B cell (primary cell): ENCODE measurements at places on chromosomes 7 and 10. TPM values are rescaled to one million over a fixed set of nuclear protein-coding genes. Genes with fewer than 3 reads are reported as not detected.

DNA sequence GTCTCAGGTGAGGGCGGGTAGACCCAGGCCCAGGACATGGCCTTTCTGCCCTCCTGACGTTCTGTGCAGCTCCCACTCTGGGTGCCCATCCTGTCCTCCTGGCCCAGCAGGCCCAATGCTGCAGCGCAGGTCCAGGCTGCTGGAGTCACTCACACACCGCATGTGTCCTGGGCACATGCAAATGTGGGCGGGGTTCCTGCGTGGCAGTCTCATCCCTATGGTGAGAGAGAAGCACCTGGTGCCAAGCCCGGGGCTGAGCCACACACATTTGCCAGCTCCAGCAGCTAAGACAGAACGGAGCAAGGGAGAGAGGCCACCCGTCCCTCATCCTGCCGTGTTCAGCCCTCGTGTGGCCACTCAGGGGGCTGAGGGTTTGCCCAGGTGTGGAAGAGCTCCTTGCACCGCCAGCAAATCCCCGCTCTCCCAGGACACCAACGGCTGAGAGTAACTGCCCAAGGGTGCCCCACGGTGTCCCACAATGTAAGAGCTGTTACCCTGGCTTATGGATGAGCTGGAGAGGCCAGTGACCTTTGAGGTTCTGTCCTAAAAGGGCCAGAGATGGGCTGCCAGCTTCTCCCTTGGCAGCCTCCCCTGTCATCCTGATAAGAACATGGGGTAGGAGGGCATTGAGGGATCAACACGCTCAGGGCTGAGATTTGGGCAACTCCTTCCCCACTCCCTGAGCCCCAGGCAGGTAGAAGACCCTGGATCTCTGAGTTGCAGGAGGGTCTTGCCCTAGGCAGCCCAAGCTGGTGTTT is 4.4 kb downstream of the FUOM start:
- H3K27me3 ChIP-seq: no peaks in the 10 kb centered on the region
- H3K4me1 ChIP-seq: peaks cover 8% of the 10 kb centered on the region
- no peak overlapping the region for H3K4me3 ChIP-seq
- no peaks in the 10 kb centered on the region for H3K36me3 ChIP-seq
- no peak for DNase-seq
- H3K27ac ChIP-seq: no peak overlapping the region

DNA sequence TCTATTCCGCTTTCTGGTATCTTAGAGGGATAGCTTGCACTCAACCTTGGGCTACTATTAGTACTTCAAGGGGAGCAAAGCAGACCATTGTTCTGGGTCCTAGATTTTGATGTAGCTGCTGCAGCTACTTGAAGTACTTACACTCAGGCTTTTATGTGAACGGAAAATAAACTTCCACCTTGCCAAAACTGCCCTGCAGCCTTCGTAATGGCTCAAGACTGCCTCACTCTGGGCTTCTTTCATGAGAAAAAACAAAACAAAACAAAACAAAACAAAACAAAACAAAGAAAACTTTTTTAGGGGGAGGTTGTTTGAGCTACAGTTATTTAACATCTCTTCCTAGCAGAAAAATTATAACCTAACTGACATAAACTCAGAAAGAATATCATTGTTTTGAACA is 19.4 kb upstream of the EPHB6 start:
- H3K36me3 ChIP-seq: no peaks in the 10 kb centered on the region
- no peaks in the 10 kb centered on the region for H3K27me3 ChIP-seq
- no peak overlapping the region for H3K27ac ChIP-seq
- H3K4me1 ChIP-seq: peaks cover 11% of the 10 kb centered on the region
- no peak overlapping the region for H3K4me3 ChIP-seq

GRCh38 chr10:131645756-131646155 is 255.1 kb upstream of the PPP2R2D start:
- DNase-seq: no peak
- H3K27ac ChIP-seq: no peak overlapping the region
- no peak overlapping the region for H3K4me3 ChIP-seq

DNA sequence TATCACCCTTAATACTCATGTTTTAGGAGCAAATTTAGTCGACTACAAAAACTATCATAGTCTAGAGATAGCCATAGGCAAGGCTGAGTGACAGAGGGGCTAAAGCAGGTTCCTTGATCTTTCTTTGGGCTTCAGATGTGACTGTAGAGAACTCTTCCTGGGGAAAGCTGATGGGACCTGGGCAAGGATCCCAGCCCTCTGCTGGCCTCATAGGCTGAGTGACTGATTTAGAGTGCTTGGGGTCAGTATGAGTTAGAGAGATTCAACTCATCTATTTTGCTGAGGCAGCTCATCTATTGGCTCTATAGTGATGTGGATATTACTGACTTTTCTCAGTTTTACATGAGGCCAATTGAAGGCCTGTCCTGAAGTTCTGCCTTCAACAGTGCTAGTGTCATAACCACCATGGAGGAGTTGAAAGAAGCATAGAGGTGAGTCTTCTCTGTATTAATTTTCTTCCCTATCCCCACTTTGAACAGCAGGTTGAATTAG is 81.6 kb downstream of the SAMD9 start:
- H3K4me3 ChIP-seq: no peak overlapping the region
- no peaks in the 10 kb centered on the region for H3K4me1 ChIP-seq
- no peaks in the 10 kb centered on the region for H3K36me3 ChIP-seq
- no peak for DNase-seq
- no peak overlapping the region for H3K27ac ChIP-seq

DNA sequence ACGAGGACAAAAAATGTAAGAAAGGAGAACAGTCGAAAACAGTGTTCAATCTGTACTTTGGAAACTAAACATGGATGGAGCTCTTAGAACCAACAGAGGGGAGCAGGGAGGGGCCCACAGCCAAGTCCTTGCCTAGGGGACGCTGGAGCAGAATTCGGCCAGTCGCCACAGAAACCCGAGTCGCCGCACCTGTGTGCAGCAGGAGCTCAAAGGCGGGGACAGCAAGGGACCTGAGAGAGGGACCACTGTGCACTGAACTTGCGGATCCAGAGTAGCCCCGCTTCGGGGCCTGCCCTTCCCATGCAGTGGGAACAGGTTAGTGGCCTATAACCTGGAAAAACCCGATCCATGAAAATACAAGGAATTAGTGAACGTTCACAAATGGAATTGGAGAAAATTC is 68.1 kb downstream of the SEC61G start:
- DNase-seq: no peak
- H3K27ac ChIP-seq: no peak overlapping the region
- H3K36me3 ChIP-seq: no peaks in the 10 kb centered on the region
- no peak overlapping the region for H3K4me3 ChIP-seq
- H3K27me3 ChIP-seq: no peaks in the 10 kb centered on the region

DNA sequence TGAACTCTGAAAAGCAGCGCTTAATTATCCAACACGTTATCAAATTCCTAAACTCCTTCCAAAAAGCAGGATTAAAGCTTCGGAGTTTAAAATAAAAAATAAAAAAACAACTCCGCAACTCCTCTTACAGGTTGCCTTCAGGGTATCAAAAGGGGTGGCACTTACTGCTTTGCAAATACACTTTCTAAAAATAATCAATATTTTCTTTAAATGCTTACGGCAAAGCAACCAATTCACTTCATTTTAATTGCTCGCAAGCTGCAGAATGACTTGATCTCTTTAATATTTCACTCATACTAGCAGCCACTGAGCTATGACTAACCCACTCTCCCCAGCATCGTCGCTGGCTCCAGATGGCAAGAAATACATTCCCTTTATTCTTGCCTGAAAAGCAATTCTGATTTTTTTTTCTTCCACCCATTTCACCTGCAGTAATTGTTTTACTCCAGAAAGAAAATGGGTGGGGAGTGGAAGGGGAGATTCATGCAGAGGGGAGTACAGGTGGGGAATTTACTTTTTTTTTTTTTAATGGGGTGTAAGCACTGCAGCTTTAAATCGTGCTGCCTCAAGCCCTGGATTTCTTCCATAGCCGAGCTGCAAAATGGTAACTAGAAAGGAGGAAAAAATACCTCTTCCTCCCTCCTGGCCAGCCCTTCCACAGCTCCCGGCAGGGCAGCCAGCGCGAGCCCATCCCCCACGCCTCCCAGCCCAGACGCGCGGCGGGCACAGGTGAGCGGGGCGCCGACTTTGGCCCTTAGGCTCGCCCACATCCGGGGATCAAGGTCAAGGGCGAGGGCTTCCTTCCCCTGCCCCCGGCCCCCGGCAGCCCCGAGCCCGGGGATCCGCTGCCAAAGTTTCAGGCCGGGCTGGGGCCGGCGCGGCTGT is 54.2 kb upstream of the FHIP2A start:
- no peaks in the 10 kb centered on the region for H3K36me3 ChIP-seq
- peaks cover 29% of the 10 kb centered on the region for H3K27me3 ChIP-seq
- DNase-seq: peak; percentile 8

DNA sequence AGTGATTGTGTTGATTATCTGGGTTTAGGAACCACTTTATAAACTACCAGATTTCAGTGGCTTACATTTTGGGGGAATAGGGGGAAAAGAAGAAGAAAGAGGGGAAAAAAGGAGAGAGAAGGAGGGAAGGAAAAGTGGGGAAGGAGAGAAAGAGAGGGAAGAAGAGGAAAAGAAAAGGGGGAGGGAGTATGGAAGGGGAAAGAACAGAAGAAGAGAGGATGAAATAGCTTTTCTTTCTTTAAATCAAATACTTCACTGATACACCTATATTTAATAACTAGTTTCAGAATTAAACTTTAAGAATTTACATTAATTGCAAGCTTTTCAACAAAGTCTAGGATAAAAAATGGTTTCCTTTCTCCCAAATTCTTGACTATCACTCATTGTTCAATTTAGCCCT is 289.6 kb downstream of the SDHAF3 start:
- H3K4me3 ChIP-seq: no peak overlapping the region
- H3K4me1 ChIP-seq: no peaks in the 10 kb centered on the region
- H3K36me3 ChIP-seq: no peaks in the 10 kb centered on the region

DNA sequence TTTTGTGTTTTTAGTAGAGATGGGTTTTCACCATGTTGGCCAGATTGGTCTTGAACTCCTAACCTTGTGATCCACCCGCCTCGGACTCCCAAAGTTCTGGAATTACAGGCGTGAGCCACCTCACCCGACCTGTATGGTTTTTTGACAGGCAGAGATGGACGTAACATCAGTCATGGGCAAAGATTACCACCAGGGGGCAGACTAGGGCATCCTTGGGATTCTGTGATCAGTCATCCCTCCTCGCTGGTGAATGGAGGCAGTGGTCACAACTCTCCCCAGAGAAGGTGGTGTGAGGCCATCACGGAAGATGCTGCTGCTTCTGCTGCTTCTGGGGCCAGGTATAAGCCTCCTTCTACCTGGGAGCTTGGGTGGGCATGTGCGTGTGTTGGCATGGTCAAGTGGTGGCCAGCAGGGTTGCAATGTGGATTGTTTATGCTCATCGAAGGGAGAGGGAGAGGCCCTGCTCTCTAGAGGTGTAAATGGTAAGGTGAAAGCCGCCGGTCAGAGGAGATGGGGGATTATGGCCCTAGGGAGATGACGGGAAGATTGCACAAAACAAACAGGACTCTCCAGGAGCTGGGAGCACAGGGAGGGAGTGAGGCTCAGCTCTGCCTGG is 122.7 kb upstream of the PRSS1 start:
- H3K27ac ChIP-seq: no peak overlapping the region
- no peak overlapping the region for H3K4me3 ChIP-seq
- H3K4me1 ChIP-seq: no peaks in the 10 kb centered on the region
- no peaks in the 10 kb centered on the region for H3K36me3 ChIP-seq

DNA sequence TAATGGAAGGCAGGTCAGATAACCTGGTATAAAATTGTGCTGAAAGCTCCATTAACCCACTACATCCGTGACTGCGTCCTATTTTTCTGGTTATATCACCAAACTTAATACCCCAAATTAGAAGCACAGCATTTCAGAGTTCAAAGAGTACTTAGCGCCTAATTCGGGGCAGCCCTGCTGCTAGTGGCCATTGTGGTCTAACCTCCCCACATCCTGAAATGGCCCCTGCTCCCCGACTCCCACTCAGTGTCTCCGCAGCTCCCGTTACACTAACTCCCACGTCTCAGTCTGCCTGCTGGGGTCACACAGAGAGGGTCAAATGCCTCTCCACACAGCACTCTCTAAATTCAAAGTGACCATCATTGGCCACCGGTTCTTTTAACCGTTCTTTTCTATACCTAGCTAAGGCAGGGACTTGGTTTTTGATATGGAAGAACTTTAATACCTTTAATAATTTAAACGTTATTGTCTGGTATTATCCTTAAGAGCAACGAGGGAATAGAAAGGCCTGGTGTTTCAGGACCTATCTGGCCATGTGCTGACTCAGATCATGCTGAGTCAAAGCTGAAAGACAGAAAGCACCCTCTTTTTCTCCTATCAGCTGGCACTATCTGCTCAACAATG is 117.1 kb downstream of the KMT2E start:
- DNase-seq: no peak
- no peaks in the 10 kb centered on the region for H3K4me1 ChIP-seq

- no peak overlapping the region for H3K27ac ChIP-seq
- H3K4me3 ChIP-seq: no peak overlapping the region
- DNase-seq: no peak
- no peaks in the 10 kb centered on the region for H3K27me3 ChIP-seq
- H3K4me1 ChIP-seq: no peaks in the 10 kb centered on the region
Measured at GRCh38 chr7:45076946-45077345, 11.8 kb downstream of the NACAD start.

- no peak for DNase-seq
- no peak overlapping the region for H3K27ac ChIP-seq
- H3K4me3 ChIP-seq: no peak overlapping the region
- H3K36me3 ChIP-seq: no peaks in the 10 kb centered on the region
Measured at GRCh38 chr10:29252811-29253689, 35.8 kb upstream of the LYZL1 start.

- H3K27me3 ChIP-seq: no peaks in the 10 kb centered on the region
- H3K27ac ChIP-seq: no peak overlapping the region
- DNase-seq: no peak
- peaks cover 55% of the 10 kb centered on the region for H3K4me1 ChIP-seq
Measured at GRCh38 chr10:72337722-72338121, 17.0 kb downstream of the DNAJB12 start.

GRCh38 chr7:150852371-150852905 is at the start of gene AOC1:
Gene AOC1, plus strand, starts transcription at chr7:150852517. Its CDS starts 3,954 bp downstream, at chr7:150856471.
- no peaks in the 10 kb centered on the region for H3K4me1 ChIP-seq
- H3K4me3 ChIP-seq: no peak within 1 kb of the TSS
- no peaks in the 10 kb centered on the region for H3K36me3 ChIP-seq
- peaks cover 3% of the 10 kb centered on the region for H3K27me3 ChIP-seq
- H3K27ac ChIP-seq: no peak within 1 kb of the TSS
- DNase-seq: no peak

- no peaks in the 10 kb centered on the region for H3K27me3 ChIP-seq
- no peak overlapping the region for H3K27ac ChIP-seq
- peaks cover 4% of the 10 kb centered on the region for H3K4me1 ChIP-seq
- H3K4me3 ChIP-seq: no peak overlapping the region
Measured at GRCh38 chr10:73887294-73888039, 13.1 kb upstream of the CAMK2G start.

- DNase-seq: peak; percentile 88
- H3K4me1 ChIP-seq: peaks cover 60% of the 10 kb centered on the region
- H3K27ac ChIP-seq: peak overlapping the region; percentile 51
- no peaks in the 10 kb centered on the region for H3K27me3 ChIP-seq
Measured at GRCh38 chr10:101840741-101841453, 2.7 kb downstream of the KCNIP2 start.

The DENND2A gene
- 0.03 and 0.31 TPM in 2 replicates for polyA plus RNA-seq

The BICC1 gene
- polyA plus RNA-seq: not detected in 2 replicates

The GRM3 gene
- not detected in 2 replicates for polyA plus RNA-seq

The RNF133 gene
- not detected in 2 replicates for polyA plus RNA-seq

The ADAMTS14 gene
- polyA plus RNA-seq: not detected in 2 replicates

The JMJD1C gene
- 81.8 and 119 TPM in 2 replicates for polyA plus RNA-seq

The OR2A5 gene
- polyA plus RNA-seq: not detected in 2 replicates

The COL28A1 gene
- 0.18 and 0.50 TPM in 2 replicates for polyA plus RNA-seq

The ASAH2B gene
- 0.52 and 1.1 TPM in 2 replicates for polyA plus RNA-seq

The SLC13A4 gene
- not detected in 2 replicates for polyA plus RNA-seq
